ENCODE measurements at places on chromosomes 5 and 9.

DNA sequence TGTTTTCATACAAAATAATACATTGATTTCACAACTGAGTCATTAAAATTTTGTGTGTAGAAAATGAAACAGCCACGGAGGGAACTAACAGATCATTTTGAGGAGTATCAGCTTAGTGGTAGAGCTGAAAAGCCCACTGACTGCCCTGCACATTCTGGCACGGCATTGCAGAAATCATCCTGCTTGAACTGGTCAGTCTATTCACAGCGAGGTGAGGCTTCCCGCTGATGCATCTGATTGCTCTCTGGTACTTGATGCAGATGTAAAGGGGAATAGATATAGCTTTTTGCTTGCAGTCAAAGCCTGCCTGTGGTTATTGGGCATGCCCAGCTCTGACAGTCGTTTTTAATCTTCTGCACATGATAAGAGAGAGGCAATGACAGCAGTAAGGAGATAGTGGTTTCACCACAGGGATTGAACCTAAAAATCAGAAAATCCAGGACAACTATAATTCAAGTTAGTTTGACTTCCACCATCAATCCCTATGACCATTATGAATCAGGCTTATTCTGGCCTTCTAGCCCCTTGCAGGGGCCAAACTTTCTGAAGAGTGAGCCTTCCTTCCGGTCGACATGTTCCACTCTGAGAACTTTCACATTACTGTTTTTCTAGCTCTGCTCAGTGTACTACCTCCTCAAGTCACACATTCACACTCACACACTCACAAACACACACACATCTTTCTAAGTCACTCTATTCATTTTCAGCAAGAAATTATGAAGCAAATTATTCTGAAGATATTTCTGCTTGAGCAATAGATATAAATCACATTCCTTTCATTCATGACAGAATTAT is 782.8 kb upstream of the NUDT12 start:
- DNase-seq = no peak

GRCh38 chr9:37466037-37466709 is 923 bp upstream of the ZBTB5 start:
- peak; percentile 37 for DNase-seq

GRCh38 chr9:37284636-37285035 is 137.9 kb upstream of the GRHPR start:
- DNase-seq = no peak

DNA sequence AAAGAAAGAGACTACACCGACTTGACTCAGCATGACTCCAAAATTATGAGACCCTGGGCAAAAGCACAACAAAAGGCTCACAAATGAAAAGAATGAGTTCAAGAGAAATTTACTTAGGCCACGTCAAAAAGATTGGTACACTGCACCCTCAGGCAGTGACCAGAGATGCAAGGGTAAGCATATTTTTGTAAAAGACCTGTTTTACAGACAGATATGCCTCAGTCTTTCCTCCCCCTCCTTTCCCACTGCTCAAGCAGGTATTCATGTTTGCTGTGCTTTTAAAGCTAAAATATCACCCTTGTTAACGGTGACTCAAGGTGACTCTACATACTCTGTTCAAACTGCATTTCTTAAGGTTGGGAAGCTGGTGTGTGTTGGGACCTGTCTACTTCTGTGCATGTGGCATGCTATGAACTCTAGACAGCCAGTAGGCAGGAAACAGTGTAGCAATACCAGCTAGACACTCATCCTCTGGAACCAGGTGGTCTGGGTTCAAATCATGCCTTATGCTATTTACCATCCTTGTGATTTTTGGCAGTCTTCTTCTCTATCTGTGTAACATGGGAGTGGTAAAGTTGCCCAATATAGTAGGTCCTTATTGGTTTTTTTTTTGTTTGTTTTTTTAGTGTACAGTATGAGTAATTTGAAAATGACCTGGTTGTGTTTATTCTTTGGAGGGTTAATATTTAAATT is 98.7 kb downstream of the TLE4 start:
- DNase-seq = no peak

DNA sequence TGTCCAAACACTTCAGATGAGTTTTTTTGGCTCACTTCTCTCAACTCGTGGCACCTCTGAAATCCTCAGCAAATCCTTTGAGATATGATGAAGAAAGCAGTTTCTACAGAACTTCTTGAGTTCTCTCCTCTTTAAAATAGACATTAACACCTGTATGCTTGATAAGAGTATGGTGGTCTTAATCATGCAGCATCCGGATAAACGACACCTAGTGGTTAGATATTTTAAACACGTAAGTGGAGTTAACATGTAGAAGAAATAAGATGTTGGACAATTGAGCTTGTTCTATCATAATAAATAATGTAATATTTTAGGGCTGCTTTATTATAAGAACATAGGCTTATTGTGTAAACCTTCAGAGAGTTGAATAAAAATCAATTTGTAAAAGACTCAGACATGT is 324.8 kb downstream of the CYLC2 start:
- DNase-seq = no peak

DNA sequence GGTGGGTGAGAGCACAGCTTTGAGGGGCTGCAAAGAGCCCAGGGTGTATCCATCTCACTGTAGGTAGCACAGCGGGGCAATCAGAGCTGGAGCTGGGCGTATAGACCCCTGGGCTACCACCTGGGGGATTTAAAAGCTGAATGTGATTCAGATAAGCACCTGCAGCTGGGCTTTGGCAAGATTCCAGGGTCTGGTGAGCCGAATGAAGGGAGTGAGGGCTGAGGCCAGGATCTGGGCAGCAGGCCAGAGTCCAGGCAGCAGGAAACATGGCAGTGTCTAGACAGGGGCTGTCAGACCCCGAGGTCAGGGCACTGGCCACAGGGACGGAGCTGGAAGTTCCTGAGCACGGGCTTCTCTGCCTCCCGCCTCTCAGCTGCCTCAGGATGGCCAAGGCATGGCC is 8.7 kb downstream of the ASS1 start:
- no peak for DNase-seq

DNA sequence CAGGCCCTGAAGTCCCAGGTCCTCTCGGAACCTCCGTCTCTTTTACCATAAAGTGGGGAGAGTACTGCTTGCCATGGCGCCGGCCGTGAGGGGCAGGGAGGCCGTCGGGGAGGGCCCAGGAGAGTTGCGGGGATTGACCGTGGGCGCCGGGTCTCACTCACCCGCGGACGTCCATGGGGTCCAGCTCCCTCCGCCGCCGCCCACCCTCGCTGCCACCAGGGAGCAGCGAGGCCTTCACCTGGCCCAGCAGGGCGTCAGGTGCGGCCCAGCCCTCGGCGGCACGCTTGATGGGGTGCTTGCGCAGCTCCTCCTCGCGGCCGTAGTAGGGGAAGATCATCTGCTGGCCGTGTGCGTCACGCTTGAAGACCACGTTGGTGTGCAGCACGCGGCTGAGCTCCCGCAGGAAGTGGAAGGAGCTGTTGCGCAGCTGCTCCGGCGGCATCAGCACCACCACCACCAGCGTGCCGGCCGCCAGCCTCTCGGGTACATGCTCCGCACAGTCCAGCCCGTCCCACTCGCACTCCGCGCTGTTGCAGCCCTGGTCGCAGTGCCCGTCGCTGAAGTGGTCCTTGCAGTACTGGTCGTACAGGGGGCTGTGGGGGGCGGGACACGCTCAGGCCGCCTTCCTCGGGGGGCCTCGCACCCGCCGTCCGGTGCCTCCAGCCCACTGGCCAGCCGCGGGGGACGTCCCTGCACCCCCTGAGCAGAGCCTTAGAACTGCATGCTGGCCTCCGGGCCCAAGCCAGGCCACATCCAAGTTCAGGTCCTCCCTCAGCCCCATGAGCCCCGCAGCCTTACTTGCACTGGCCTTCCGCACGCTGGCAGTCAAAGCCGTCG is 21.9 kb upstream of the SEC16A start:
- DNase-seq = no peak

DNA sequence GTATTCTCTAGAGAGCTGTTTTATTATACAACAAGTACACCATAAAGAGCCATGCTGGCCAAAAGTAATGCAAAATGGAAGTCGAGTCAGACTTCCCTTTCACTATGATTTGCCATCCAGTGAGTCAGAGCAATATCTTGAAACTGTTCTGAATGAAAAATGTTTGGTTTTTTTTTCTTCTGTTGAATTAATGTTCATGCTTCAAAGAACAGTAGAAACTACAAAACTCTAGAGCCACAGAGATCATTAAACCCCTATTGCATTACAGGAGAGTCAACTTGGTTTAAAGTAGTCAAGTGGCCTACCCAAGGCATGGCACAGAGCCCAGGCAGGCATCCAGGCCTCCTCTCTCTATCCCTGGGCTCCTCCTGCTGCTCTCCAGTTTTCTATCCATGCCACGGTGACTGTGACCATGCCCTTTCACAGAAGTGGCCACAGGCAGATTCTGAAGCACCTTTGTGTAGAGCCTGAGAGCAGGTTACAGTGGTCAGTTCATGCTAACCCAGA is 358.9 kb downstream of the DEPDC1B start:
- DNase-seq = no peak

DNA sequence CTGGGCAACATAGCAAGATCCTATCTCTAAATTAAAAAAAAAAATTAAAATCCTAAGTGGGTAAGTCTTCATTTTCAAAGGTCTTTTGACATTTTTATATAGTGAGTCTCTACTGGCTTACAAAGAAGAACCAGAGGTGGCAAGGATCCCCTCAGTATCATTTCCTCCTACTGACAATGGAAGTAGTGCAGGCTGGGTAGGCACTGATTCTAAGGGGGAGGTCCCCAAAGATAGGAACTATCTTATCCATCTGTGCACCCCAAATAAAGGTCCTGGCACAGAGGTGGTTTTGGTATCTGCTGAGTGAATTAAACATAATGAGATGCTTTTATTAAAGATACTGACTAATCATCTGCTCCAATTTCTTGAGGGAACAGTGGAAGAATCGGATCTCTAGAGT is 4.2 kb downstream of the FAM193B start:
- DNase-seq = no peak

GRCh38 chr9:81465468-81466011 is 223.8 kb downstream of the TLE1 start:
- no peak for DNase-seq

- no peak for DNase-seq
These were observed 312.0 kb downstream of the TLE1 start for GRCh38 chr9:81377320-81377719.

- no peak for DNase-seq
These were observed 577 bp upstream of the CCDC112 start for GRCh38 chr5:115297031-115297430.

- no peak for DNase-seq
These were observed 185.4 kb upstream of the SEMA6A start for GRCh38 chr5:116759860-116760640.

- DNase-seq = no peak
These were observed 71.9 kb downstream of the ITGA1 start for GRCh38 chr5:52859628-52860027.

DNA sequence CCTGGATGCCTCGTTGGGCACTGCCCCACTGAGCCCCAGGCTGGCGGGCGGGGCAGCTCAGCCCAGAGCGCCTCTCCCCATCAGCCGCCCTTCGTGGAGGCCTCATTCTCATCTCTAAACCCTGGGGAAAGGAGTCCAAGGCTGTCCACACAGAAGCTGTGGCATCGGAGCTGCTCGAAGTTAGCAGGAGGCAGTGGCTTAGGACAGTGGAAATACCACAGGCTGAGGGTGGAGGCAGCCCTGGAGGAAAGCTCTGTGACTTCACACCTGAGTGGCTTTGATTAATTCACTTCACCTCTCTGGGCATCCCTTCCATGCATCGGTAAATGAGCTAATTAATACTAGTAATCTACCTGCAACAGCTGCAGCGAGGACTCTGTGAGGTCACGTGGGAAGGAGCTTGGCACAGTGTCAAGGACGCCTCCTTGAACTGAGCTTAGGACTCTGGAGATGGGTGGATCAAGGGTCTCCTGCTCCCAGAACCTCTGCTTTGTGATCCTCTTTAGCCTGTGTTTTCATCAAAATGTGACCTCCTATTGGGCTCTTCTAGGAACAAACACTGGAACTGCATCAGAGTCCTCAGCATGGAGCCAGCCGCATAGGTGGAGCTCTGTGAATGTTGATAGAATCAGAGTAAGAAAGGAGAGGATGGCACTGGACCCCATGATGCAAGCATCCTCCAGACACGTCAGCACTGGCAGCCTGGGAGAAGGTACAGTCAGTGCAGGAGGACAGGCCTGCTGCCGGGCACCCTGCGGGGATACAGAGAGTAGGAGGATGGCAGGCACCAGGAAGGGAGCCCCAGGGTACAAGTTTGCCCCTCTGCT is 842 bp upstream of the ANGPTL2 start:
- DNase-seq = no peak

DNA sequence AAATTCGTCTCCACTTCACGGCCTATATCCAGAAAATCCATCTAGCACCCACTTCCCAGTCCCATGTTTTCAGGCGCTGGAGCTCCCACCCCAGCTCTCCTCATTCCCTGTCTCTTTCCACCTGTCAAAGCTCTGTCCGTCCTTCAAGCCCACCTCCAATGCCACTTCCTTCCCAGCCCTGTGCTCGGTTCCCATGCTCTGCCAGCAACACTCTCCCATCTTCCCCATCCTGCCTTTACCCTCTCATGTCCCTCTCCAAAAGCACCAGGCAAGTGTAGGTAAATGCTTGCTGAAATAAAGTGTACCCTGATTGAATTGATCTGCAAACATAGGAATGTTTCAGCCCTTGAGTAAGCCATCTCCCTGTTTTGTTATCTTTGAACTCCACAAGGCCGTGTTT is 9.2 kb downstream of the DRD1 start:
- DNase-seq = no peak

DNA sequence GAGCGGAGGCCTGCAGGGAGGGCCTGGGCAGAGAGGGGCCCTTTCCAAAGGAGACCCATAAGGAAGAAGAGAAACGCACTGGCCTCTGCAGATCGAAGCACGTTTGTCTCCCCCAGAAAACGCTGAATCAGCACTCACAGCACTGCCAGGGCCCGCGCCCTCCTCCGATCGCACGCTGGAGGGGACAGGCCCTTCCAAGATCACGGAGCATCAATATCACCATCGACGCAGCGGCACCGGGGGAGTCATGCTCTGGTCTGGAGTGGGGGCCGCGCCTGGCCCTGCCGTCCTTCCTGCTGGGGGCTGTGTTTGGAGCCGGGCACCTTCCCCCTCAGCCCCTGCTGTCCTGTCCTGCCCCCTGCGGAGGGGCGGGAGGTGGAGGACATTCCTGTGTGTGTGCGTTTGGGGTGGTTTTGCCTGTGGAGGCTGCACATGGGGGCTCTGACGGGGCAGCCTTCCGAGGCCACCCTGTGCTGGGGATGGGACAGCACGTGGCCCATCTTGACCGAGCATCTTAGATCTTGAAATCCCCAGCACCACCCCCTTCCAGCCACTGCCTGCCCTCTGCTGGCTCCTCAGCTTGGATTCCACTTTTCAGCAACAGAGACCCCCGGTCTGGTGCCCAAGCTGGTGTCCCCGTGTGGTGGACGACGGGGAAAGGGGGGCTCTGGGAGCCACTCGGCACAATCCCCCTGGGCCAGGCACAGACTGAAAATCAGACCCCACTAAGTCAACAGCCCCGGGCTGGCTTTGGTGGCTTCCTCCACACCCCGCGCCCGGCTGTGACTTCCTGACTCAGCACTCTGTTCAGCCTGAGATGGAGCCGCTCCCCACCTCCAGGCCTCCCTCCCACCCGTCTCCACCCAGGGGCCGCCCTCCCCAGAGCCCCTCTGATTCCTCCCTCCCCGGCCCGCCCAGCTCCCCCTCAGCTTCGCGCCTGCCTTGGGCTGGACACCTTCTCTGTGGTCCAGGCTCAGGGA is 8.3 kb downstream of the TMEM250 start:
- no peak for DNase-seq

GRCh38 chr5:40689438-40689837 is 9.7 kb downstream of the PTGER4 start:
- DNase-seq = no peak

Data from activated CD4-positive, CD25-positive, alpha-beta regulatory T cell (primary cell).